Activated CD4-positive, alpha-beta T cell treated with anti-CD3 and anti-CD28 coated beads, Interleukin-2, Interleukin-6, amounts not matched to agents 100 ng/mL and 50 ng/mL, durations not matched to agents 16 hours and 8 hours (primary cell): ENCODE measurements at places on chromosomes 13 and 19.
A peak's percentile ranks its signal among the peaks of the same experiment; 100 is the strongest.

GRCh38 chr19:6686628-6686975 lies 16.6 kb upstream of the TNFSF14 start:
- DNase-seq, result no peak

DNA sequence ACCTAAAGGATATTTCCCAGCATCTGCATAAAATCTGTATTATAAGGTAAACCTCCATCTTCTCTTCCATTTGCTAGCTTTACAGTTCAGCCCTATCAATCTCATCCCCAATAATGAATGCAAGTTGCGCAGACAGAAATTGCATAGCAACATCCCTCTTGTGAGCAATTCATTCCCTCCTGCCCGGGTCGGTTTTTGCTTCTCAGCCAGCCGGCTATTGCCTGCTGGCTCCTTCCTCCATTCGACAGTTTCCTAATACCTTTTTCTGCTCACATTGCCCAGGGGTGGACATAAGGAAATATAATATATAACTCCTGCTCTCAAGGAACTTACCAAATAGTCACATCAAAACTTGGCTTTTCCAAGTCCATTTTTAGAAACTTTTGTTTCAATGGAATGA lies 125.2 kb downstream of the FGF9 start:
- no peak for DNase-seq

- DNase-seq, result no peak
Observed at GRCh38 chr19:38709119-38709518, 35.2 kb downstream of the CAPN12 start.

DNA sequence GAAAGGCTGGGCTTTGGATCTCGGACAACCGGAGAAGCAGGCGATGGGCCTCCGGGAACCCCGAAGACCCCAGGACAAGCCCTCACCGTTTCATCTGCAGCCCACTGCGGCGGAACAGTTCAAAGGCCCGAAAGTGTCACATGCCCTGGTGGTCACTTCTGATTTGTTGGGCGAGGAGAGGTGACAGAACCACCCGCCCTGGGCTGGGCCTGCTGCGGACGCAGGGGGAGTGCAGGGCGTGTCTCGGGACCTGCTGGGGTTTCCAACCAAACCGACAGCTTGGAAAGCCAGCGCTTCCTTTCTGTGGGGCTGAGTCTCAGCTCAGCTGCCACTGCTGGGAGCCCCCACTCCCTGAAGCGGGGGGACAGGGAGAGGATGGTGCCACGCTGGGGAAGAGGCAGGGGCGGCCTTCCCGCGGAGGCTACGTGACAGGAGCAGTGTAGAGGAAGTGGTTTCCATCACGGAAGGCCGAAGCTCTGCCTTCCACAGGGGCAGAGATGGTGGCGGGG lies 22.8 kb upstream of the ZBTB7A start:
- DNase-seq, result peak; percentile 74
